ENCODE measurements at places on chromosomes 7 and 10.

DNA sequence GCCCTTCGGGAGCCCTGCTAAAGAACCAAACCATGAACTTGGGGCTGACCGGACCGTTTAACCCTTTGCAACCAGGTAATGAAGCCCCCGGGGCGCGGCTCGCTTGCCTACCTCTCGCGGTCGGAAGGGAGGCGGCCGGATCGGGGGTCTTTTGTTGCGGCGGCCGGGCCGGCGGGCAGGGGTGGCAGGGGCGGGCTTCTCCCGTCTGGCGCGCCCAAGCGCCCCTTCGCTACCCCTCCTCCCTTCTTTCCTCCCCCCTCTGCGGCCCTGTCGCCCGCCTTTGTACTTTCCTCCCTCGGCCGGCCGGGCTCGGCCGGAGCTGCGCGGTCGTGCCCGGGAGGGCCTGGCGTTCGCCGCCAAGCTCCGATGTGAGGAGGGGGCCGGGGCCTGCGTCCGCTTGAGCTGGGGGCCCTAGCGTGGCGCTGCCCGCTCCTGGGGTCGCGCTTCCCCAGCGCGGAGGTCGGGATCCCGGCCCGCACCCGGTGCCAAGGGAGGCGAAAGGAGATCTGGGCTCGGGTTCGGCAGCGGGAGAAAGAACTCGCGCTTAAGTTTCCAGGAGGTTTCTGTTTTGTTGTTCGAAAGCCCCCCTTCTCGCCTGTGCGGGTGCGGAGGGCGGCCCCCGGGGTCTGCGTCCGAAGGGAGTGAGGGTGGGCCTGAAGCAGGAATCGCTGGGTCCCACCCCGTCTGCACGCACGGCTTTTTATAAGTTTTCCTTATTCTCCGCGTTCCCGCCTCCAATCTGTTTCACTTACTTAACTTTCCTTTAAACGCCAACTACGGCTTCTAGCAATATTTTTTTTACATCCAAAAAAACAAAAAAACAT, 436.8 kb upstream of the GALNT17 start:
- no peak for DNase-seq

- DNase-seq = no peak
These were observed 697 bp upstream of the SNX13 start for GRCh38 chr7:17940951-17941431.

GRCh38 chr7:106260136-106260561, 24.6 kb downstream of the NAMPT start:
- DNase-seq = no peak

- no peak for DNase-seq
These were observed 8.0 kb downstream of the TAS2R16 start for GRCh38 chr7:122987463-122987862.

DNA sequence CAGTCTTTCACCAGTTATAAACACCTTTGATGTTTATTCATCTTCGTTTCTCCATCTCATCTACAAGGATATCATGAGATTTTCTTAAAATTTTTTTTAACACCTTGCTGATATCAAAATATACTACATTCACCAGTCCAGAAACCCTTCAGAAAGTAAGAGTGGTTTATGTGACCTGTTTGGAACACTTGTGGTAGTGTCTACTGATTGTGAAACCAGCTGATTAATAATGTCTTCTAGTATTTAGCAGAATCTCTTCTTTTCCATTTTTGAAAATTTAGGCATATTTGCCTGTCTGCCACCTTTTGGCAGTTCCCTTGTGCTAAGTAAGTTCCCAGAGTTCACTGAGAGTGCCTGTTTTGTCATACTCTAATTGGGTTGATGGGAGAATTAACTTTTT, 18.5 kb downstream of the DLD start:
- no peak for DNase-seq

DNA sequence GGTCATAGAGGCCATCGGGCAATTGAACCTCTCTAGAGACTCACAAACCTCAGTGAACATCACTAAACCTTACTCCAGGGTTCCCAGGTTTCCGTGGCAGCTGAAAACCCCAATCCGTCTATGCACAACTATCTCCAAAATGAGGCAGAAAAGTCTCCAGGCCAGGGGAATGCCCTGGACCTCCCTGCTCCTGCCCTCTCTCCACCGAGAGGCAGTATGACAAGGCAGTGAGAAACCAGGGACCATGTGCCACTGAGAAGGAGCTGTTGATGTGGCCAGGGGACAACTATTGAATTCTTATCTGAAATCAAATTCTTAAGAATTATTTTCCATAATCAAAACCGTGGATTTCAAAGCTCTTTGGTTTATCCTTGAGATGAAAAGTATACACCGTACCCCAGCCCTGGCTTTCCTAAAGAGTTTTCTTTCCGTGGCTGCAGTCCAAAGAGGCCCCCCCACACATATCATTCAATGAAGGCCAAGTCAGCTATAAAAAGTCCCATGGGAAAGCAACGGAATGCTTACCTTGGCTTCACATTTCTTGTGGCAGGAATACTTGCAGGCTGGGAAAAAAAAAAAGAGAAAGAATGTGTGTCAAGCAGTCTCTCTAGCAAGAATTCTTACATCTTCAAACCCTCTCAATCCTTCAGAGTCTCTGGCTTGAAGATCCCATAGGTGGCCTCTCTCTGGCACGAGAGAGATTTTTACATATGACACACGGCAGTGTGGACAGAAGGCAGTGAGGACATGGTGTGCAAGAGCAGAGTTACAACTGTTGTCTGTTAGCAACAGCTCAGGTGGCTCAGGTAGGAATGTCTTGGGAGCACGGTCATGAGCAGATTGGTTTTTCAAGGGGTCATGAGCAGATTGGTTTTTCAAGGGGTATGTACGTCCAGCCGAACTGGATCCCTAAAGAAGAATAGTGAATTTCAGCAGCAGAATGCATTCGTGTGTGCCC, 75.2 kb downstream of the TNS3 start:
- DNase-seq = no peak

GRCh38 chr10:35579116-35579515, 26.0 kb upstream of the GJD4 start:
- DNase-seq = no peak

DNA sequence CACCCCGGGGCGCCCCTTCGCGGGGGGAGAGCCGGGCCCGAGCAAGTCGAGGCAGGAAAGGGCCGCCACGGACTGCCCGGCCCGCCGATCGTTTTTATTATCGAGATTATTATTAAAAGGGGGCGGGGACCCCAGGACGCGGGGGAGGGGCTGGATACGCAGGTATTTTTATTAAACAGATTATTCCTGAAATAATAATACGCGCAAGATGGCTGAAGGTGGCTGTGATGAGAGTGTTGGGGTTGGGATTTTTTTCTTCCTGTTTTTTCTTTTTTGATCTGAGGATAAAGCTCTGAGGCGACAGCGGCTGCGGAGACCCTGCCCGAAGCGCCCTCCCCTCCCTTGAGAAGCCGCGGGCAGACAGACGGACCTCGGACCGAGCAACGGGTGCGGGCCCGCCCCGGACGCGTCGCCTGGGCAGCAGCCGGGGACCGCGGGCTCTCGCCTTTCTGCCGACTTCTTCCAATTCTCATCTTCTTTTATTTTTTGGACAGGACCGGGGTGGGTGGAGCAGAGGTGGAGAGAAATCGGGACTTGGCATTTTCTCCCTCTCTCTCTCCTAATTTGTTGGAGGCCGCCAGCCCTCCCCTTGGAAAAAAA, 1.4 kb upstream of the TRIM8 start:
- DNase-seq = no peak

Data from smooth muscle cell of the brain vasculature (primary cell).